Activated T-cell treated with anti-CD3 and anti-CD28 coated beads for 4 hours (primary cell): ENCODE measurements at places on chromosomes 16 and 17.

DNA sequence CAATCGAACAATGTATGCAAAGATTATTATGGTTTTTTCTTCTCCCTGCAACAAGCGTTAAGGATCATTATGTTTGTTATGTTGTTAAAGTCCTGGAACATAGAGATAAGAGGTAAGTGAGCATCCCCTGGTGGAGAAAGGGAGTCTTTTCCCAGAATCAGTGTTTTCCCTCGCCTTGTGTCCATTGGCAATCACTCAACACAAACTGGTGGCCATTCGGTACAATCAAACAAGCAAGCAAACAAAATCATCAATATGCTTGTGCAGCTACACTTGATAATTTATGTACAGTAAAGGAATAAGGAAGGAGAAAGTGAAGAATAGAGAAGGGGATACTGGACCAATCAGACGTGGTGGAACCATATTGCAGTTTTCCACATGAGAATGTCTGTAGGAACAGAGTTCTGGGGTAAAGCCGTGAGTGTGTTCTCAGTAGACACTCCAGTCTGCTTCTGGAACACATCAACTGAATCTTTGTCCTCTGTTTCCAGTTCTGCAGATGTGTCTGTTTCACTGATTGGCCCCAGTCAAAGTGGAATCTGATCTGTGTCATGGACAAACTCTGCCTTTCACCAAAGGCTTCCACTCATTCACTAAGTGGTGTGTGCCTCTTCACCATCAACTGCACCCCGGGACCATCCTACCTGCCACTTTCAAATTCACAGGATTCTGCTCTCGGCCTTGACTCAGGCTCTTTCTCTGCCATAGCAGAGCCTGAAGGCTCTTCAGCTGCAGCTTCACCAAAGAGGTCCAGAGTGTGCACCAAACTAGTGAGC, 169.5 kb downstream of the AHSP start:
- no peak for DNase-seq

DNA sequence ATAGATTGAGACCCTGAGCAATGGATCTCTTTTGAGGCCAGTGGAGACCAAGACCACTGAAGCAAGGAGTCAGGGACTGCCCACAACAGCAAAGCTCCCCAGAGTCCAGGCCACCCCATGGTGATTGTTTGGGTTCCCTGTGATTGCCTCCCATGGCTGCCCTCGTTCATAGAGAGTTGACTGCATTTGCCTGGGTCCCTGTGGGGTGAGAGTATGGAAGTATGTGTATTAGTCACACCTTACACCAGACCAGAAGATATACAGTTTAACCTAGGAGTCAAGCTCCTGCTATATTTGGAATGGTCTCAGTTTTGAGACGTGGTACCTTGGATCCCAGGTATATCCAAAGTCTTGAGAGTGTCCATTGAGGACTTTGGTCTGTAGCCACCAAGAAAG, 20.2 kb downstream of the HLF start:
- no peak for DNase-seq

DNA sequence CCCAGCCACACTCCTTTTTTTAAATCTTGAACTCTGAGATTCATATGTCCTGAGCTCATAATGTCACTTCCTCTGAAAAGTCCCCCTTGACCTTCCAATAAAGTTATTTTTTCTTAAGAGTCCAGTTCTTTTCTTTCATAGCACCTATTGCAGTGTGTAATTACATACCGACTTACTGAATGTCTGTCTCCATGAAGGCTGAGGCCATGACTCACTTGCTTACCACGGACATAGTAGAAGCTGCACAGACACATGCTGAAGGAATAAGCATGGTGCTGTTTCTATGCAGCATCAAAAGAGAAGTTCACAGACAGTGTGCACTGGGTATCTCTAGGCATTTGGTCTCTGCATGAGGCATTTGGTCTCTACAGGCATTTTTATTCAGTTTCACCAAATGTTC, 77.2 kb downstream of the C17orf67 start:
- no peak for DNase-seq

DNA sequence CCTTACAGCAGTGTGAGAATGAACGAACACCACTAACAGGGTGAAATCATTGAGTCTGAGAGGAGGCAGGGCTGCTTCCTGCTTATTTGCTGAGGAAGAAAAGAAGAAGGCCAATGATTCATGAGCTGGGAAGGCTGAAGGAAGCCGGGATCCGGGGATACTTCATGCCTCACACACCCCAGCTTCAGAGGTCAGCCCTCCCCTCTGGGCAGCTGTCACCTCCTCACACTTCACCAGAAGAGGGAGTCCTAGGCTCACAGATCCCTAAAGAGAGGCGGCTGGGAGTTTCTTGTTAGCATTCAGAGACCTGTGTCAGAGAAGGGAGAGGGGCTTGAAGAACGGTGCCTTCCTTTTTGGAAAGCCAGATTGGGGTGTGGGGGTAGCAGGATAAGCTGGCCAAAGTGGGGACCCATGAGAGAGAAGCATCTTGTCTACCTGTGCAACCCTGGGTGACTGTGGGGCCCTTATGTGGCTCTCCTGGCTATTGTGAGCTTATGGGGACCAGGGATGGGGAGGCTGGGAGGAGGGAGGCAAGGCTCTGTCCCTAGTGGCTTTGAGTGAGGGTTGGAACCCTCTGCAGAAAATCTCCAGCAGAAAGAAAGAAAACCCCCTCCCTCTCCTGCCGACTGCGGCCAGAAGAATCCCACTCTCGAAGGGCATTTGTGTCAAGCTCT, 94.6 kb downstream of the RGS9 start:
- peak; percentile 26 for DNase-seq

- DNase-seq: no peak
Observed at GRCh38 chr17:64984181-64984580, 64.9 kb upstream of the LRRC37A3 start.

GRCh38 chr17:77706938-77707337, 251.6 kb upstream of the TNRC6C start:
- no peak for DNase-seq

DNA sequence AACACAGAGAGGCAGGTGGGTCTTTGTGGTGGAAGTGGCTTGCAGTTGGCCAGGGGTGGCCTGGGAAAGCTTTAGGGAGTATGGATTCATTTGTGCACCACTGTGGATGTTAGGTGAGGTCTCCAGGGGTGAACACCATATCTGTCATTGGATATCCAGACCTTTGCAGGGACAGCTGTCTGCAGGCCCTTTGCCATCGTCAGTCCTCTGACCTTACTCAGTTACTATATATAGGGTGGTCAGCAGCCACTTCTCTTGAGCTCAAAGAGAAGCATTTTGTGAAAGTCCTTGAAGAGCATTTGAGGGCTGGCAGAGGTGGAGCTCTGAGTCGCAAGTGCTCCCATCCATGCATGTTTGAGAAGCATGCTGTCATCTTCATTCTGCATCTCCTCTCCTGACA, 40.4 kb downstream of the TMEM11 start:
- DNase-seq: no peak

DNA sequence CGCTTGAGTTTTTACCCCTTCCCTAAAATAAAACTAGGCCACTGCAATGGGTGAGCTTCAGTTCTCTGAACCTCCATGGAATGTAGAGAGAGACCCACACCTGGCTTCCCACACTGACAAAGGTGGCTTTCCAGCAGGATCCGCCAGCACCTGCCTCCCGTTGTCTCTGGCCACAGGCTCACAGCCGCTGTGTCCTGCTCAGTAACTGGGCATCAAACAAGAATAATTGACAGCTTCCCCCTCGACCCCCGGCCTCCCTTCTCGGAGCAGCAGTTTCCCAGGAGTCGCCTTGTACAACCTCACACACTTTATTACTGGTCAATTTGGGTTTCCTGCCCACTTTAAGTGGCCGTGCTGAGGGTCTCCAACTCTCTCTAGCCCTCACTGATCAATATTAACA, 586.1 kb upstream of the PSMD7 start:
- DNase-seq: no peak

DNA sequence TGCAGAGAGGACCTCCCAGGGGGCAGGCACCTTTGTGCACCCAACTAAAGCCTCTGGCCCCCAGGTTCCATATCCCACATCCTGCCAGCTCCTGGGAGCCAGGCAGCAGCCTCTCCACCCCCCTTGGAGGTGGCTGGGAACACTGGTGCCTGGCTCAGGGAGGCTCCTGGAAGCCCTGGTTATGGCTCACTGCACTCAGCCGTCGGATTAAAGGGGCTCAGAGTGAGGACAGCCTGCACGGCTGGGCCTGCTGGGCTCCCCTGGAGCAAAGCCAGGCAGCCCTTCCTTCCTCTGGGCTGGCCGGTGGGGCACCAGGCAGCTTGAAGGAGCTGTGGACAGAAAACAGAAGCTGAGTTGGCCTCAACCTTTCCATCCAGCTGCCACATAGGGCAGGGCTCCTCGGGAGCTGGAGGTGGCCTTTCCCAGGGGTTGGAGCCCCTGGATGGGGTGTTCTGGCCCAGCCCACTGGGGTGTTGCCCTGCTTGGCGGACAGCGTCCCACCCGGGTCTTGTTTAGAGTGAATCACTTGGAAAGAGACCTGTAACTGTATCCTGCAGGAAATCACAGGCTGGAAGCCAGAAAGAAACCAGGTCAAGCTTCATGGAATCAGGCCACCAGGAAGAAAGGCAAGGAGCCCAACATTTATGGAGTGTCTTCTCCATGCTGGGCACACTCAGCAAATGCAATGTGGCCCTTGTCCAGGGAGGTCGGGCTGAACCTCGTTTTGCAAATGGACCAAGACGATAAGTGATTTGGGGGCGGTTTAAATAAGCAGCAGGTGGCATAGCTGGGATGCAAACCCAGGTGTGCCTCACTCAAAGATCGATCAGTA, 253.3 kb downstream of the SOX9 start:
- no peak for DNase-seq

GRCh38 chr17:71922439-71922838, 198.4 kb upstream of the SOX9 start:
- no peak for DNase-seq

DNA sequence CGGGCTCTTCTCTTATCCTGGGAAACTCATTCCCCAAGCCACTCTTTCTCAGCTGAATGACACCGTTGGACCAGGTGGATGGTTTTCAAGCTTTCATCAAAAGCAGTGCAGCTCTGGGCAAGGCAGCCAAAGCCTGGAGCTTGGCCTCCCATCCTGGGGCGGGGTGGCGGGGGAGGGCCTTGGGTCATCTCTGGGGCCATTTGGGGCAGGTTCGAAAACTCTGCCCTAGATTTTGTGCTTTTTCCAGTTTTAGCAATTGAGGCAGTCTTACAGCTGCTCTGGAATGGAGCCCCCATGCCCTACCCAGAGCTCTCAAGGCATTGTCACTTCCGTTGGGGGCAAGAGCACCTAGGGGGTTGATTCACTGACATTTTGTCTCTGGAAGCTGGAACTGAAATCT, 9.1 kb downstream of the MPRIP start:
- no peak for DNase-seq

DNA sequence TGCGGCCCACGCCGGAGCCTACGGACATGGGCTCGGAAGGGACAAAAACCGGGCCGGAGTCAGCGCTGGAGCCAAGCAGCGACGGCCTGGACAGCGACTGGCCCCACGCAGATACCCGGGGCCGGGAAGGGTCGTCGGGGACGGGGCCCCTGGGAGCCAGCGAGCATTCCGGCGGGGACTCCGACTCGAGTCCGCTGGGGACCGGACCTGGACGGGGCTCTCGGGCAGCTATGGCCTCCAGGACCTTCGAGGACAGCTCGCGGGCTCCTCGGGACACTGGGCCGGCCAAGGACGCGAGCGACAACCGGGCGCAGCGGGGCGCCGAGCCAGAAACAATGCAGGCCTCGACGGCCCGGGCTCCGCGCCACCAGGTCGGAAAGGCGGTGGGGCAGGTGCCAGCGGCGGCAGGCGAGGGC, 1.0 kb downstream of the MYO15B start:
- peak; percentile 9 for DNase-seq

- no peak for DNase-seq
Observed at GRCh38 chr16:87487361-87487924, 5.4 kb downstream of the ZCCHC14 start.
